Stimulated activated naive CD8-positive, alpha-beta T cell treated with anti-CD3 and anti-CD28 coated beads, Interleukin-15, Interleukin-2, amounts not matched to agents 100 U/mL and 50 U/mL, for 24 hours (primary cell): ENCODE measurements at places on chromosomes 4 and X.

DNA sequence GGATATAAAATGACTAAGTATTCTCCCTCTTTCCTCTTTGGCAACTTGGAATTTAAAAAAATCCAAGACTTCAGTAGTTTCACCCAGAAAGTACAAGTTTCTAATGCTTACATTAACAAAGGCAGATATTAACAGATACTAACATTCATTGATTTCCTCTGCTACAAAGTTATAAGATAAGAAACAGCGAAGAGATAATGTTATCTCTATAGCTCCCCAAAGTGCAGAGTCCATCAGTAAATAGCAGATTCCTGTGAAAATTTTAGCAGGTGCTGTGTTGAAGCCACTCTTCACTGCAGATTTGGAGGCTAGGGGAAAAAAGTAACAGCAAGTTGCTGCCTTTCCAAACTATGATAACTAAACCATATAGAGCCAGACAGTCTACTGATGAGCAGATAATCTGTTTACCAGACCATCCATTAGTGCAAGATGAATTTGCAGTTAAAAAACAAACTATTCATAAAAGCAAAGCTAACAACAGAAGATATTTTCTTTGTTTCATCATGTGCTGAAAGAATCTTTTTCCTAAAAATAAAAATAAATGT, 3.3 kb upstream of the CAMK2D start:
- no peak for DNase-seq

- DNase-seq: no peak
These were observed 24.0 kb upstream of the MED14 start for GRCh38 chrX:40759374-40759773.

GRCh38 chr4:81946996-81947395, 426.8 kb downstream of the HNRNPD start:
- no peak for DNase-seq

DNA sequence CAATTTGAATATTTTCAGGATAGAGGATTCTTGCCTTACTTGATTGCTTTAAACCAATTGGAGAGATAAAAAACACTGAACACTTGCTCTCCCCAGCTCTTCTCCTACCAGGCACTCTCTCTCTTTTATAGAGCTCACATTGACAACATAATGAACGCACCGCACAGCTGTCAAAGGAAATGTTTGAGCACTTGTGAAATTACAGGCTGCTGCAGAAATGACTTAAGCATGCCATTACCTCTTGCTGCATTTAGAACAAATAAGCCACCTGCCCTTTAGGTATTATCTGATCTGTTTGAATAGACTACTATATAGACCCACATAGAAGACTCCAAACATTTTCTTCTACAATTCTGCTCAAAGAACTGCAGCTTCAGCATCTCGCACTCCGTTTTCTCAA, 227.7 kb downstream of the C4orf33 start:
- no peak for DNase-seq

GRCh38 chr4:57465321-57466056, 355.3 kb upstream of the IGFBP7 start:
- no peak for DNase-seq

GRCh38 chr4:112146502-112146813, 1.2 kb downstream of the FAM241A start:
- no peak for DNase-seq

DNA sequence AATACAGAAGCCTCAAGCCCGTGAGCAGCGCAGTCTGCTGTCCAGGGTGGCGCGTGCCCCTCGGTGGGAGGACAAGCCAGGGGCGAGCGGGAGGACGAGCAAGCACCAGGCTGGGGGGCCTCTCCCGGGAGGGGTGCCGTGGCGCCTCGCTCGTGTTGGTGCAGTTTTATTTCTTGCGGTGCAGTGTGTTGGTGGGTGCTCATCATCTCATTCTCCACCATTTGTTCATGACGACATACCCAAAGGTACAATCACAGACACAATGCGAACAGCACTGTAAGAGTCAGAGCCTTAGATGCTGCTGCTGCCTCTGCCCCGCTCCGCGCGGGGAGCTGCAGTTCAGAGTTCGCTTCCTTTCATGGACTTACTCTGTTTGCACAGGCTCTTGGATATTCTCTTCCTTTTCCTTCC, 30.3 kb downstream of the RGS12 start:
- DNase-seq: no peak

- no peak for DNase-seq
These were observed 1401.6 kb downstream of the ADGRL3 start for GRCh38 chr4:62601737-62602136.

- no peak for DNase-seq
These were observed 196.5 kb downstream of the SMIM20 start for GRCh38 chr4:26110493-26110892.

GRCh38 chr4:117481742-117482141, 396.4 kb upstream of the TRAM1L1 start:
- no peak for DNase-seq

DNA sequence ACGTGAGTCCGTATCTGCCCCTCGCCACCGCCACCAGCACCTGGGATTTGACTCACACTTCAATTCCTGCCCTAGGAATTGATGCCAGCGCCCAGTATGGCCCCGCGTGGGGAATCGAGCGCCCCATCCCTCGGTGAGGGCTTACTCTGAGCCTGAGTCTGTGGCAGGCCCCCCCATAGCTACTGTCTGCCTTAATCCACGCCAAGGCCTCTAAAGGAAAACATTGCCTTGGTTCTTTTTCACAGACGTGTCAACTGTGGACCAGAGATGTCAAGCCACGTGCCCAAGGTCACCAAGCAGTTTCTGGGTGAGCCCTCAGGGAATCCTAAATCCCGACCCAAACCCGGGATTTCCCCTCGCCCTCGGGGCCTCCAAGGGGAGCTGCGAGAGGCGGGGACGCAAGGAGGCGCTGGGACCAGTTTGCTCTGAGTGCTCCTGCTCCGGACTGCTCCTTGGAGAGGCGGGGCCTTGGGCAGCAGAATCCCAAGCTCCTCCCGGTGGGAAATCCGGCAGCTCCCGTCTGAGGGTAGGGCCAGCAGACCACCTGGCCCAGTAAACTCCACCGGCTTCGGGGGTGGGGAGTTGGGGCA, 12.9 kb downstream of the MSX1 start:
- no peak for DNase-seq

GRCh38 chr4:110172972-110173371, 25.4 kb downstream of the ELOVL6 start:
- DNase-seq: no peak

DNA sequence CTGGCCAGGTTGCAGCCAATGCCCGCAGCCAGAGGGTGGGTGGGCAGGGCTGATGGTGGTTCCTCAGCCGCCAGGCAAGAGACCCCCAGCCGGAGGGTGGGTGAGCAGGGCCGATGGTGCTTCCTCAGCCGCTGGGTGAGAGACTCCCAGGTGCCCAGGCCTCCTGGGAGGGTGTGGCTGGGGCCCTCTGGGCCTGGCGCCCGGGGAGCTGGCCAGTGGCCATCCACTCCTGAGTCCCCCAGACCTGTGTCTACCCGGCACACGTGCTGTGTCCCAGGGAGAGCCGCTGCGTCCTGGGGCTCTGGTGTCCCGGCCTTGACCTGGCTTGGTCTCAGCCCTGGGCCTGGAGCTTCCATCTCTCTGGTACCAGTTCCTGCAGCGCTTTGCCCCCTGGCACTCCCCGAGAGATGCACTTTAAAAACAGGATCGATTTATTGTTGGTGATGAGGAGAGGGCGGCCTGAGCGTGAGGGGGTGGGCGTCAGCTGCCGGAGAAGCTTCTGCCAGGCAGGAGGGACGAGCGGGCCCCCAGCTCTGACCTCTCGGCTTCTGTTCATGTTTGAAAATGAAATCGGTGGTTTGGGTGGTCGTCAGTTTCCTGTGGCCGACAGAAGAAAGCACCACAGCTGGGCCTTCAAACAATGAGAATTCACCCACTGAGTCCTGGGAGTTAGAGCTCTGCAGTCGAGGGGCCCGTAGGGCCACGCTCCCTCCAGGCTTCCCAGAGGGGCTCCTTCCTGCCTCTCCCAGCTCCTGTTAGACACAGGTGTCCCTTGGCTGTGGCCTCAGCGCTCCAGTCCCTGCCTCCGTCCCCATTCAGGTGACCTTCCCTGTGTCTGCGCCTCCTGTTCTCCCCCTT, 6.5 kb downstream of the DOK7 start:
- no peak for DNase-seq
